ENCODE measurements at places on chromosomes 3 and 15. TPM values are rescaled to one million over a fixed set of nuclear protein-coding genes. Genes with fewer than 3 reads are reported as not detected.

DNA sequence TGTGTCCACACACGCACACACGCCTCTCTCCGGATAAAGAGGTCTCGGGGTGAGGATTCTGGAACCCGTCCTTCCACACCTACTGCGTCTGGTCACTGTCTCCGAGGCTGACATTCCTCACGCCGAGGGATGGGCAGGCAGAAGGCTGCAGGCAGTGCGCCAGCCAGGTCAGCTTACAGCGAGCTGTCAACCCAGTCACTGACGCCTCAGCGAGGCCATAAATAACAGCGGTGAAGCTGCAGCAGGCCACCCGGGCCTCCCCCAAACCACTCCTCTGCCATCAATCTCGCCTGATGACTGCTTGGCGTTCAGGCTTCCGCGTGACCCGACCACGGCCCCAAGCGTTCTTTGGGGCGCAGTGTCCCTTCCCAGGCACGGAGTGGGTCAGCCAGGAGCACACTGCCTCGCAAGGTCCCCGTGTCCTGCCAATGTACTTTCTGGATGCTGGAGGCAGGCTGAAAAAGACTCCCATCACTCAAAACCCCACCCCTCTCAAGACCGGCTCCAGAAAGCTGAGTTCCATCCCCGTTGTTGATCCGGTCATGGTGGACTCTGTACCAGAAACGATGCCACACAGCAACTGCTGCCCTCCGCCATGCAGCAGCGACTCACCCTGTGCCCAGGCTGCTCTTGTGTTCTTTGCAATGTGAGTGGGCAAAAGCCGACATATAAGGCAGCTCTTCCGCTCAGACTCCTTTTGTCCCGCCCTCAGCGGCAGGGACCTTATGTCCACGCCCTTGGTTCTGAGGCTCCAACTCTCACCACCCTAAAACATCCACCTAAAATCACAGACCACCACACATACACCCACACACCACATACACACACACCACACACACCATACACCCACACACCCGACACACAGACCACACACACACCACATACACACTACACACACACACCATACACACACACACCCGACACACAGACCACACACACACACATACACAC is 27.1 kb downstream of the CPN2 start:
- no peak overlapping the region for H3K4me3 ChIP-seq
- H3K36me3 ChIP-seq, result no peaks in the 10 kb centered on the region
- peaks cover 4% of the 10 kb centered on the region for H3K27me3 ChIP-seq

- H3K4me3 ChIP-seq, result no peak overlapping the region
- no peaks in the 10 kb centered on the region for H3K27me3 ChIP-seq
- H3K4me1 ChIP-seq, result no peaks in the 10 kb centered on the region
- DNase-seq, result no peak
- H3K27ac ChIP-seq, result no peak overlapping the region
These were observed 160.1 kb upstream of the ATP10A start for GRCh38 chr15:26023231-26023630.

- H3K27me3 ChIP-seq, result no peaks in the 10 kb centered on the region
- H3K36me3 ChIP-seq, result no peaks in the 10 kb centered on the region
- no peak for DNase-seq
- peaks cover 8% of the 10 kb centered on the region for H3K4me1 ChIP-seq
These were observed 27.9 kb downstream of the EIF1B start for GRCh38 chr3:40337136-40338108.

GRCh38 chr15:39417366-39418134 is 163.3 kb upstream of the THBS1 start:
- no peak overlapping the region for H3K4me3 ChIP-seq
- H3K27me3 ChIP-seq, result peaks cover 14% of the 10 kb centered on the region
- DNase-seq, result no peak
- no peak overlapping the region for H3K27ac ChIP-seq
- peaks cover 4% of the 10 kb centered on the region for H3K4me1 ChIP-seq

- H3K36me3 ChIP-seq, result no peaks in the 10 kb centered on the region
- H3K4me3 ChIP-seq, result no peak overlapping the region
- no peak for DNase-seq
- no peak overlapping the region for H3K27ac ChIP-seq
- H3K27me3 ChIP-seq, result peaks cover 1% of the 10 kb centered on the region
- peaks cover 11% of the 10 kb centered on the region for H3K4me1 ChIP-seq
These were observed 337.8 kb upstream of the TBC1D5 start for GRCh38 chr3:18080198-18080689.

GRCh38 chr3:66253790-66254620 is 33.2 kb downstream of the SLC25A26 start:
- DNase-seq, result no peak
- H3K27ac ChIP-seq, result no peak overlapping the region
- peaks cover 11% of the 10 kb centered on the region for H3K36me3 ChIP-seq
- no peaks in the 10 kb centered on the region for H3K27me3 ChIP-seq
- H3K4me3 ChIP-seq, result no peak overlapping the region
- peaks cover 2% of the 10 kb centered on the region for H3K4me1 ChIP-seq

- H3K4me1 ChIP-seq, result no peaks in the 10 kb centered on the region
- no peak overlapping the region for H3K27ac ChIP-seq
- DNase-seq, result no peak
These were observed 79.0 kb downstream of the NR2E3 start for GRCh38 chr15:71889385-71889784.

GRCh38 chr15:31265090-31265870 is 61.4 kb upstream of the KLF13 start:
- no peak overlapping the region for H3K4me3 ChIP-seq
- H3K36me3 ChIP-seq, result no peaks in the 10 kb centered on the region
- DNase-seq, result no peak
- H3K4me1 ChIP-seq, result peaks cover 58% of the 10 kb centered on the region
- H3K27me3 ChIP-seq, result peaks cover 3% of the 10 kb centered on the region
- peak overlapping the region; percentile 69 for H3K27ac ChIP-seq

DNA sequence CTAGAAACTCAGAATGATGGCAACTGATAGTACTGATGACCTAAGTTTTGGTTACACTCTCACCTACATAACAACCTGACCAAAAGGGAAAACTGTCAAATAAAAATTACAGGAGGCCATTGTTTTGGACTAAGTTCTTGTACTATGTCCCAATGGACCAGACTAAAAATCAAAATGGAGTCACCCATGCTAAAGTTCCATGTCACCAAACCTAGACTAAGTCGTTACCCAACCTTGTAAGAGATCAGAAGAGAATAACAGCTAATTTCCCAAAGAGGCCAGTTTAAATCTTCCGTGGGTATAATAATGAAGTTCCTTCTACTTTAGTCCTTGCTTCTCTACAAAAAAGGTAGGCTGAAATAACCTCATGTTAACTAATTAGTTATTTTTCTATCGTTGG is 12.3 kb downstream of the THOC7 start:
- H3K27me3 ChIP-seq, result no peaks in the 10 kb centered on the region
- no peak for DNase-seq
- peaks cover 9% of the 10 kb centered on the region for H3K36me3 ChIP-seq

DNA sequence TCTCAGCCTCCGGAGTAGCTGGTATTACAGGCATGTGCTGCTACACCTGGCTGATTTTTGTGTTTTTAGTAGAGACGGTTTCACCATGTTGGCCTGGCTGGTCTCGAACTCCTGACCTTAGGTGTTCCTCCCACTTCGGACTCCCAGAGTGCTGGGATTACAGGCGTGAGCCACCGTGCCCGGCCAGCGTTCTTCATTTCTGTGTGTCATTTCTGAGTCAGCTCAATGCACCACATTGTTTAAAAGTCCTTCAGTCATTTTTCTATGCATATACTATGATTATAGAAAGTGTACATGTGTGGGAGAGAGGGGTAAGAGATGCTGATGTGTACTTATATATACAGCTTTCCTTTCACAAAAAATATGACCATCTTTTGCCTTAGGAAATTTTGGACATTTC is 2.1 kb downstream of the QTRT2 start:
- H3K4me1 ChIP-seq, result peaks cover 42% of the 10 kb centered on the region
- no peak overlapping the region for H3K27ac ChIP-seq
- H3K27me3 ChIP-seq, result no peaks in the 10 kb centered on the region
- peak overlapping the region; percentile 87 for H3K4me3 ChIP-seq
- DNase-seq, result no peak

- H3K4me3 ChIP-seq, result no peak overlapping the region
- H3K27ac ChIP-seq, result no peak overlapping the region
- H3K4me1 ChIP-seq, result peaks cover 5% of the 10 kb centered on the region
- peaks cover 27% of the 10 kb centered on the region for H3K36me3 ChIP-seq
These were observed 4.0 kb upstream of the COL7A1 start for GRCh38 chr3:48599077-48599501.

DNA sequence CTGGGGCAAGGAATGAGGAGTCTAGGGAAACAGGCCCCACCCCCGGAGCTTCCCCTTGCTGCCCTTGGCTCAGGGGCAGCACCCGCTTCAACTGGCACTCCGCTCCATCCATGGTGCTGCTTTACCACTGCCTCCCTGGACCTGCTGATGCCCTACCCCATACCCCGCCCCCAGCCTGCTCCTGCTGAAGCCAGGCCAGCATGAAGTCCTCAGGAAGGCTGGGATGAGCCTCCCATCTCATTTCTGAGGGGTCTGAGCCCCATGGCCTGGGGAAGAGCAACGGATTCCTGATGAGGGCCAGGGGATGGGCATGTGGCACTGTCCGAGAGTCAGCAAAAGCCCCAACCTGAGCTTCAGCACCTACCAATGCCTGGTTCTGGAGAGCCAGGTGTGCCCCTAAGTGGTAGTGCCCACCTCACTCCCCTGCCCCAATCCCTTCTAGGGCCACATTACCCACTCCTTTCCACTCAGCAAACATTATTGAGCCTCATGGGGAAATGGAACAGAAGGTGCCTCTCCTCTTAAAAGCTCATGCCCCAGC is 21.0 kb downstream of the SEC61A1 start:
- no peak overlapping the region for H3K27ac ChIP-seq
- DNase-seq, result no peak
- H3K27me3 ChIP-seq, result no peaks in the 10 kb centered on the region
- peaks cover 20% of the 10 kb centered on the region for H3K4me1 ChIP-seq

- H3K27ac ChIP-seq, result peak overlapping the region; percentile 6
- no peaks in the 10 kb centered on the region for H3K27me3 ChIP-seq
- H3K36me3 ChIP-seq, result no peaks in the 10 kb centered on the region
- peak; percentile 17 for DNase-seq
- H3K4me1 ChIP-seq, result peaks cover 17% of the 10 kb centered on the region
These were observed 112.2 kb upstream of the SLC4A7 start for GRCh38 chr3:27596334-27596841.

- H3K27me3 ChIP-seq, result peaks cover 20% of the 10 kb centered on the region
- no peak overlapping the region for H3K27ac ChIP-seq
- H3K36me3 ChIP-seq, result no peaks in the 10 kb centered on the region
- DNase-seq, result no peak
- H3K4me1 ChIP-seq, result no peaks in the 10 kb centered on the region
- H3K4me3 ChIP-seq, result no peak overlapping the region
These were observed 214.4 kb downstream of the ABHD5 start for GRCh38 chr3:43905157-43905556.

GRCh38 chr3:129593230-129593594 is 13.3 kb downstream of the PLXND1 start:
- H3K4me3 ChIP-seq, result peak overlapping the region; percentile 45
- peak overlapping the region; percentile 75 for H3K27ac ChIP-seq
- no peaks in the 10 kb centered on the region for H3K36me3 ChIP-seq
- DNase-seq, result peak; percentile 21
- H3K4me1 ChIP-seq, result peaks cover 20% of the 10 kb centered on the region

DNA sequence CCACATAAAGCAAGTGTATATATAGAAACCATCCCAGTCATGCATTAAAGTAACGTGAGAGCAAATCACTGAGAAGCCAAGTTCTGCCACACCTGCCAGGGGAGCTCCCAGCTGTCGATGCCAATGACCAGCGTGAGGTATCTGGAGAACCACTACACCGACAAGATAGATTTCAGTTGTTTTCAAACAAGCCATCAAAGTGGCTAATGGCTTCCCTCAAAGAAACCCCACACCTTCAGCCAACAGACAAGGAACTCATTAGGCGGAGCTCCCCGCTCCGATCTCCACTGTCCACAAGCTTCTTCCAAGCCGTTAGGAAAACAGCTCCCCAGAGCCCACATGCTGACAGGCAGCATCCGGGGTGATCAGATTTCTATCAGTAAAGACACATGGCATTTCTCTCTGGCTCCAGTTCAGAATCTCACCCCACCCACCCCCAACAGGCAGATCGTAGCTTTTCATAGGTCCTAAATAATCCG is 54.2 kb upstream of the SPATA12 start:
- H3K4me3 ChIP-seq, result no peak overlapping the region

DNA sequence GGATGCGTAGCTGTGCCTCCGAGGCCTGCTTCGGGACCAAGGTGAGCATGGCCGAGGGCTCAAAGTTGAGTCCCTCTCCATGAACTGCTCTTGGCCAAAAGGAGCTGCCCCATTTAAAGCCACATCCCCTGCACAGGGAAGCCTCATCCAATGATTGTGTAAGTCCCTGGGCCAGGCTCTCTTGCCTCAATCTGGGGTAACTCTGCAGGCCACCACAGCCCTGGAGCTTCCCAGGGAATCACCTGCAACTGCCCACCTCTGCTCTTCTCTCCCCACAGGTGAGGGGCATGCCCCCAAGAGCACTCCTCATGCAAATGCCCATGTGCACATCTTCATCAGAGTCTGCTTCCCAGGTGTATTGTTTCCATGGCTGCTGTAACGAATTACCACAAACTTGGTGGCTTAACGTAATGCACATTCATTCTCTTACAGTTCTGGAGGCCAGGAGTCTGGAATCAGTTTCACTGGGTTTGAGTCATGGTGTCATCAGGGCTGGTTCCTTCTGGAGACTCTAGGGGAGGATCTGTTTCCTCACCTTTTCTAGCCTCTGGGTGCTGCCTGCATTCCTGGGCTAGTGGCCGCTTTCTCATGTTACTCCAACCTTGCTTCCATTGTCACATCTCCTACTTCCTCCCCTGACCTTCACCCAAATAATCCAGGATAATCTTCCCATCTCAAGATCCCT is 25.0 kb upstream of the LOXL1 start:
- no peaks in the 10 kb centered on the region for H3K4me1 ChIP-seq
- no peak overlapping the region for H3K27ac ChIP-seq
- no peak overlapping the region for H3K4me3 ChIP-seq

- H3K4me3 ChIP-seq, result no peak overlapping the region
- no peaks in the 10 kb centered on the region for H3K4me1 ChIP-seq
- no peak for DNase-seq
- H3K36me3 ChIP-seq, result no peaks in the 10 kb centered on the region
- H3K27me3 ChIP-seq, result peaks cover 16% of the 10 kb centered on the region
These were observed 95.1 kb downstream of the DHX36 start for GRCh38 chr3:154229217-154229590.

The PRTG gene
- not detected for total RNA-seq

The DUOX1 gene
- total RNA-seq, result not detected

The WDR53 gene
- total RNA-seq, result 16.2 TPM

The SLC25A20 gene
- 16.8 TPM for total RNA-seq

The CYP11A1 gene
- total RNA-seq, result 0.31 TPM

The CCDC80 gene
- total RNA-seq, result not detected

The PTH1R gene
- total RNA-seq, result not detected

The CHDH gene
- total RNA-seq, result 0.22 TPM

The SI gene
- total RNA-seq, result not detected

The SLC22A14 gene
- not detected for total RNA-seq
